Chondrocyte (in vitro differentiated cells): ENCODE measurements at places on chromosomes 2 and 18. TPM values are rescaled to one million over a fixed set of nuclear protein-coding genes. Genes with fewer than 3 reads are reported as not detected.

SIGLEC15 gene
- 0.41 to 0.85 TPM (median 0.72 TPM) in 3 replicates for total RNA-seq

RAMP1 gene
- total RNA-seq = 176 to 329 TPM (median 178 TPM) in 3 replicates

DNA sequence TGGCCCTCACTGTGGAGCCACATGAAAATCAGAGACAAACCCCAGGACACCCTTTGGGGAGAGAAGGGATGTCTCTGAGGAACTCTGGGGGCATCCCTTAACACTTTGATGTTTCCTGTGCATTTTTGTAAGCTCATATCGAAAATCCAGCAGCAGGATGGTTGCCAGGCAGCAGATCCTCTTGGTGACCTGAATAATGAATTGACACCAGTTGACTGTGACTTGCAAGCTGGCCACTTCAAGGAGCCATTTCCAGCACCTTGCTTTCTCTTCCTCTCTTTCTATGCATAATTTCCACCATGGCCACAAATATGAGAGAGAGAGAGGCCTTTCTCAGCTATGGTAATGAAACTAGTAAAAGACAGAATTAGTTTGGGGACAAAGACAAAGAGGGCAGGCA lies 91.7 kb downstream of the NRP2 start:
- H3K27me3 ChIP-seq = no peaks in the 10 kb centered on the region
- H3K4me3 ChIP-seq = no peak overlapping the region
- DNase-seq = no peak
- H3K4me1 ChIP-seq = peaks cover 20% of the 10 kb centered on the region

GRCh38 chr2:234982096-234982834 lies 30.4 kb downstream of the SH3BP4 start:
- DNase-seq = no peak
- H3K36me3 ChIP-seq = peaks cover 8% of the 10 kb centered on the region

DNA sequence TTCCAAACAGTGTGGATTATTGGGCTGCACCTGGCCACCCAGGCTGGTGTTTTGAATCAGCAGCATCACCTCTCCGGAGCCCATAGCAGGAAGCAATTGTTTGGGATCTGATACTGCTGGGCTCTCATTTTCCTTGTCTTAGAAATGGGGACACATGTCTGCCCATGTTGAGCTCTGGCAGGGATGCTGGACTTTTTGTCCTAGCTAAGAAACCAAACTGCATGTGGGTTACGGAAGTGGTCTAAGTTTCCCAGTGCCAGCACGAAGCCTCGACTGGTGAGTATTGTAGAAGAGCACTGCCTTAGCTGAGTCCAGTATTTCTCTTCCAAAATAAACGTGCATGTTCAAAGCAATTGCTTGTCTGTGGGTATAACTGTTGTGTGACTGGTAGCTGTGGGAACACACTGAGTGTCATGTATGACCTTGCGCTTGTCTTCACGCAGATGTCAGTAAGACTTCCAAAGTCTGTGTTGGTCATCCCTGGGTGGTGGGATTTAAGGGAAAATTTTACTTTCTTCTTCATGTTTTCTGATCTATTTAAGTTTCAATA lies 43.6 kb downstream of the SH3RF3 start:
- H3K4me1 ChIP-seq = peaks cover 97% of the 10 kb centered on the region
- peak overlapping the region; percentile 61 for H3K4me3 ChIP-seq
- DNase-seq = no peak
- H3K27ac ChIP-seq = peak overlapping the region; percentile 99

- peaks cover 25% of the 10 kb centered on the region for H3K4me1 ChIP-seq
- no peak overlapping the region for H3K4me3 ChIP-seq
- H3K27ac ChIP-seq = no peak overlapping the region
- no peaks in the 10 kb centered on the region for H3K36me3 ChIP-seq
Measured at GRCh38 chr2:181849601-181850000, 41.9 kb upstream of the ITPRID2 start.

IL18RAP gene
- total RNA-seq = not detected in 3 replicates

DNA sequence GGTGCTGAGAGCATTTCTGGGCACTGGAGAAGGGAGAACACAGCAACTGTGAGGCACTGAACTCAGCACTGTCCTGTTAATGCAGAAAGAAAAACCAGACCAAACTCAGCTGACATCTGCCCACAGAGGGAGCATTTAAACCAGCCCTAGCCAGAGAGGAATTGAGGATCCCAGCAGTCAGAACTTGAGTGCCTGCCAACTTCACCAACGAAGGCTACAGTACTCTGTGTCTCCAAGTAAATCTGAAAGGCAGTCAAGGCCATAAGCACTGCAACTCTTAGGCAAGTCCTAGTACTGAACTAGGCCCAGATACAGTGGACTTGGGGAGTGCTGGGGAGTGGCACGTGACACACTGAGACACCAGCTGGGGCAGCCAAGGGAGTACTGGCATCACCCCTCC lies 176.2 kb upstream of the ZC3H15 start:
- H3K4me1 ChIP-seq = peaks cover 3% of the 10 kb centered on the region
- peaks cover 10% of the 10 kb centered on the region for H3K36me3 ChIP-seq
- DNase-seq = no peak
- no peak overlapping the region for H3K27ac ChIP-seq
- H3K4me3 ChIP-seq = no peak overlapping the region
- H3K27me3 ChIP-seq = no peaks in the 10 kb centered on the region

FLACC1 gene
- 1.4 to 2.1 TPM (median 1.5 TPM) in 3 replicates for total RNA-seq

DNA sequence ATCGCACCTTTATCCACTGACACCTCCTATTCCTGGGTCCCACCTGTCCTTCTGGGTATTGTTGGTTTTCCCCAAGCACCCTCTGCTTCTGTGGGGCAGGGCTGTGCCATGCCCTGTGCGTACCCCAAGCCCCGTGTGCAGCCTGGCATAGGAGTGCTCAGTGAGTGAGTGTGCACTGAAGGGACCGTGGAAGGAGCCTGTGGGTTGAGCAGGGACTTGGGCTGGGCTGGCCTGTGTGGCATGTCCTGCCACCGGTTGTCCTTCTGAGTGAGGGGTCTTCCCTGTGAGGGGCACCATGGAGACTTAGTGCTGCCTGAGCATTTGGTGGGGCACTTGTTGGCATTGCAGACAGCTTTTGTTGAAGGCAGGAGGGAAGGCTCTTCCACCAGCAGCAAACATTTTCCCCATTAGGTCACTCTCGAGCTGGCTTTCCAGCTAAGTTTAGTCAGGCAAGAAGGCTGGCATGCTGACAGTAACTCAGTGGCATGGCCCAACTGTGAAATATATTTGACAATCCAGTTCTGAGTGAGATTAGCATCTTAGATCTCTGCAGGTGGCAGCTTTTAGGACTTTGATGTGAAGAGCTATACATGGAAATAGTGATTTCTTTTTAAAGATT lies 64.7 kb downstream of the LPIN1 start:
- H3K36me3 ChIP-seq = peaks cover 33% of the 10 kb centered on the region
- H3K27me3 ChIP-seq = no peaks in the 10 kb centered on the region
- DNase-seq = no peak
- no peak overlapping the region for H3K27ac ChIP-seq

DNA sequence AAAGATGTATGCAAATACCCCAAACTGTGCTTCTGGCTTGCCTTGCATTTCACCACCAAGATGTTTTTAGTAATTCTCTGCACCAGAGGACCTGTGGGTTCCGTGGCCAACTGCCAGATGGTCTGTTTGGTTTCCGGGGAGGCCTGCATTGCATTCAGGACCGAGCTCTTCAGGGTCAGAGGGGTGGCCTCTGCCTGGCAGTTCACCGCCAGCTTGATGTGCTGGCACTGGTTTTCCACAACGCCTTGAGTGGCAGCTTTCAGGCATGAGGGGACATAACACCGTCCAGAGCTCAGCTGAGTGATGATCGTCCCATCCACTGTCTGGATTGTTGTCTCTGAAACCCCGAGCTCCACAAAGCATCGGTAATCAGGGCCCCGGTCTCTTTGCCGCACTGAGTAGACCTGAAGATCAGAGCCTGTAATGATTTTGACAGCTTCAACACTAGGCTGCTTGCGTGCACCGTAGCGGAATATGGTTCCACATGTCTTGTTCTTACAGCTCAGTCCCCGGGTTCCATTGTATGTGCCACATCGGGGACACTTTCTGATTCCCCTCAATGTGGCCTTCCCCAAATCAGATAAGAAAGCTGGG lies 9.4 kb downstream of the C2orf42 start:
- H3K27me3 ChIP-seq = no peaks in the 10 kb centered on the region
- peaks cover 11% of the 10 kb centered on the region for H3K4me1 ChIP-seq
- H3K27ac ChIP-seq = peak overlapping the region; percentile 42
- no peak for DNase-seq
- H3K36me3 ChIP-seq = peaks cover 2% of the 10 kb centered on the region

DNA sequence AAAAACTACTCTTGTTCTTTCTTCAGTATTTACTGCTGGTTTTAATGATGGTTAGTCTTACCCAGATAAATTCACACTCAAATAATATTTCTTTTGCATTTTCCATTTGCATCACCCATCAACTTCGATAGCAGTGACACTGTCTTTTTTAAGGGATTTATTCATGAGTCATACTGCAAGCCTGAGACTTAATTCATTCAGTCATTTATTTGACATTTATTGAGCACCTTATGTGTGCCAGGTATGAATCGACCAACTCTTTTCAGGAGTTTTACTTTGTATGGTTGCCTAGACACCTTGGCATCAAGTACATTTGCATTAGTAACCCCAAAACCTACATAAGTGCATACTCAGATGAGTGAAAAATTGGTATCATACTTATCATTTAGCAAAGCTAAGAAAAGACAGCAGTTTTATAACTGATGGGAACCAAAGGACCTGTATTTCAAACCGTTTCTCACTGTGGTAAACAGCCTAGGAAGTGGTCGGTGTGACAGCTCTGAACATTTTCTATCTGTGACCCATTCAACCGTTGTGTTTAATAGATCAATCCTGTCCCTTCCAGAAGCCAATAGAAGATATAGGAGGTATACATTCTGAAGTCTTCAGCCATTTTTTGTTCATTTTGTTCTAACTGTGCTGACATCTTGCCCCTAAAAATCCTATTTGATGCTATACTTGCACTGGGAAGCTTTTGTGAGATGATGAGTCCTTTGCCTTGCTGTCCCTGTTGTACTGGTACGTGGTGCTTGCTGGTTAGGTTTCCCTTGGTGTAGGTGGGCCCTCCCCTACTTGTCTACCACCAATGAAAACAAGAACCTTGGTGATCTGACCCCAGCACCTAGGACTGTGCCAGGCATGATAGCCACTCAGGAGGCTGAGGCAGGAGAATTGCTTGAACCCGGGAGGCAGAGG lies 484.7 kb upstream of the RAB12 start:
- no peak overlapping the region for H3K4me3 ChIP-seq
- H3K27me3 ChIP-seq = no peaks in the 10 kb centered on the region
- DNase-seq = no peak
- peak overlapping the region; percentile 90 for H3K27ac ChIP-seq

CHRNG gene
- total RNA-seq = not detected in 3 replicates

DNA sequence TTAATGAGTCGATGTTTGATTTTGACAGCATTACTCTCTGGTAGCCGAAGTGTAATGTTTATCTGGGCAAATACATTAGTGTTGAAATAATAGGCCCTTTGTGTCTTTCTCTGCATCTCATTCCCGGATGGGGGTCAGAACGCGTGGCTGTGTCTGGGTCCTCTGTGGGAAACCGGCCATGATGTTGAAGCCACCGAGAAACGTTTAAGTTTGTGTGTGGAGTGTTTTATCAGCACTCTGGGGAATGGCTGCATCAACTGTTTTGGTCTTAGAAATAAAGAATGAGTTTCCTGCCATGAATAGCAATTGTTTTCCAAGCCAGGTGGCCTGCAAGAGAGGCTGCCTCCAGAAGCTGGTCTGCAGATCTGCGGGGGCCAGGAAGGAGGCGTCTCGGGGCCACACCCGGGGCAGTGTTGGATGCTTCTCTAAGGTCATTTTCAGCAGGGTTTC lies 69.7 kb downstream of the RNF144A start:
- no peak overlapping the region for H3K27ac ChIP-seq
- H3K4me1 ChIP-seq = peaks cover 19% of the 10 kb centered on the region
- DNase-seq = no peak
- no peaks in the 10 kb centered on the region for H3K27me3 ChIP-seq
- H3K36me3 ChIP-seq = no peaks in the 10 kb centered on the region
- H3K4me3 ChIP-seq = no peak overlapping the region

GRCh38 chr2:235563056-235563910 lies 69.4 kb downstream of the AGAP1 start:
- peaks cover 1% of the 10 kb centered on the region for H3K36me3 ChIP-seq
- peak; percentile 49 for DNase-seq
- H3K27me3 ChIP-seq = no peaks in the 10 kb centered on the region
- peaks cover 35% of the 10 kb centered on the region for H3K4me1 ChIP-seq

DNA sequence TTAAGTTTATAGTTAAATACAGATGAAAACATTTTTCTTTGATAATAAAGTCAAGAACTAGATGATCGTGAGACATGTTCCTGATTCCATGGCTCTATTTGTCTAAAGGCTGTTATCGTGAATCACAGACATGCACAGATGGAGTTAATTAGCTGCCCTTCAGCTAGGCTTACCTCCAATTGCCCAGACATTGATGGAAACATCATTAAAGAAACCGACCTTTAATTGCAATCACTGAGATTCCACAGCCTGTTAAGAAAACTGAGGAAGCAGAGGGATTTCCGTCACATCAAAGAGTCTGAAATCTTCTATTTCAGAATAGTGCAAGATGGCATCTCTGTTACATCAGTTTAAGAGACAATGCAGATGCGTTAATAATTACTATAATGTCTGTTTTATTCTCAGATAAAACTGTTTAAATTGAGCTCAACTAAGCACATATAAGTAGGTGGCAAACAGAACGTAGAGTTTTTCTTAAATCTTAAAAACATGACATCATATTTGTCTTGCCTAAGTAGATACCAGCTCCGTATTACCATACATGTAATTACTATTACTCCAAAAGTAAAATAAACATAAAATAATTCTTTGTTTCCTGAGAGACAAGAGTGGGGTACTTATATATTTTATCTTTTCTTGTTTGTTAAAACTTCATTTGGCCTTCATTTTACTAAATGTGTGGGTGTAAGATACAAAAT lies 23.9 kb upstream of the CRACDL start:
- H3K4me3 ChIP-seq = no peak overlapping the region
- H3K36me3 ChIP-seq = peaks cover 7% of the 10 kb centered on the region
- H3K27me3 ChIP-seq = peaks cover 33% of the 10 kb centered on the region
- H3K4me1 ChIP-seq = no peaks in the 10 kb centered on the region
- DNase-seq = no peak
- H3K27ac ChIP-seq = no peak overlapping the region

GRCh38 chr2:144835634-144836350 lies 315.9 kb upstream of the ZEB2 start:
- peaks cover 4% of the 10 kb centered on the region for H3K4me1 ChIP-seq
- no peak overlapping the region for H3K27ac ChIP-seq
- DNase-seq = no peak
- H3K27me3 ChIP-seq = no peaks in the 10 kb centered on the region
- H3K4me3 ChIP-seq = no peak overlapping the region

- no peak overlapping the region for H3K27ac ChIP-seq
- H3K4me3 ChIP-seq = no peak overlapping the region
- DNase-seq = no peak
Measured at GRCh38 chr2:35989040-35989439, 366.5 kb upstream of the CRIM1 start.

GRCh38 chr2:98821629-98822135 lies 90.8 kb upstream of the MGAT4A start:
- H3K36me3 ChIP-seq = peaks cover 22% of the 10 kb centered on the region
- H3K4me3 ChIP-seq = no peak overlapping the region
- peaks cover 6% of the 10 kb centered on the region for H3K4me1 ChIP-seq
- DNase-seq = no peak

APCDD1 gene
- total RNA-seq = 9.5 to 41.3 TPM (median 13.1 TPM) in 3 replicates
